ENCODE measurements at places on chromosomes 2 and 18.

DNA sequence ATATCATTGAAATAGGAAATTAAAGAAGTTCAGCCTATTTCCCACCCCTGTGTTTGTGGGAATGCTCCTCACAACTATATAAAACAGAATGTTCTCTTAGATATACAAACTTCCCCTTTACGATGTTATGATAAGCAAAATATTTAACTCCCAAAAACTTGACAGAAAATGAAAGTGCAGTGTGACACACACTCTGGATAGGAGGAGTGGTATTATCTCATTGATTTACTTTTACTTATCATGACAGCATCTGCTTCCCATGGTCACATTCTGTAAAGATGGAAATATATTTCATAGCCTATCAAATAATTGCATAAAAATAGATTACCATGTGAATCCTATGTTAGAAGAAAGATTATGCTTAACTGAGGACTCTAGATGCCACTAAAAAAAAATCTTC, 96.6 kb upstream of the STK17B start:
- no peak for DNase-seq

DNA sequence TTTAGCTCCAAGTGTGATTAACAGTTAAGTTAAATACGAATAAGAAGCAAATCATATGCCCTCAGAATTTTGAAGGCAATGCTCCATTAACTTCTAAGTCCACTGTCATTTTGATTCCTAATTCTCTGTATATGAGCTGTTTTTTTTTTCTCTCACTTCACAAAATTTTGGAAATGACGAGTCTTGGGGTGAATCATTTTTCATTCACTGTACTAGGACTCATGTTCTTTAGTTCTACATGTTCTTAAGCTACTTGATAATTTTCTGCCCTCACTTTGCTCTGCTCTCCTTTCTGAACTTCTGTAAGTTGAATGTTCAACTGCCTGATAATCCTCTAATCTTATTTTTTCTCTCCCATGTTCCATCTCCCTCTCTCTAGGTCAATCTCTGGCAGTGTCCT, 141.0 kb downstream of the THADA start:
- no peak for DNase-seq

- DNase-seq, result no peak
Measured at GRCh38 chr18:50192995-50193795, 1.8 kb downstream of the MYO5B start.

GRCh38 chr2:153953761-153954160, 82.0 kb downstream of the GALNT13 start:
- no peak for DNase-seq

DNA sequence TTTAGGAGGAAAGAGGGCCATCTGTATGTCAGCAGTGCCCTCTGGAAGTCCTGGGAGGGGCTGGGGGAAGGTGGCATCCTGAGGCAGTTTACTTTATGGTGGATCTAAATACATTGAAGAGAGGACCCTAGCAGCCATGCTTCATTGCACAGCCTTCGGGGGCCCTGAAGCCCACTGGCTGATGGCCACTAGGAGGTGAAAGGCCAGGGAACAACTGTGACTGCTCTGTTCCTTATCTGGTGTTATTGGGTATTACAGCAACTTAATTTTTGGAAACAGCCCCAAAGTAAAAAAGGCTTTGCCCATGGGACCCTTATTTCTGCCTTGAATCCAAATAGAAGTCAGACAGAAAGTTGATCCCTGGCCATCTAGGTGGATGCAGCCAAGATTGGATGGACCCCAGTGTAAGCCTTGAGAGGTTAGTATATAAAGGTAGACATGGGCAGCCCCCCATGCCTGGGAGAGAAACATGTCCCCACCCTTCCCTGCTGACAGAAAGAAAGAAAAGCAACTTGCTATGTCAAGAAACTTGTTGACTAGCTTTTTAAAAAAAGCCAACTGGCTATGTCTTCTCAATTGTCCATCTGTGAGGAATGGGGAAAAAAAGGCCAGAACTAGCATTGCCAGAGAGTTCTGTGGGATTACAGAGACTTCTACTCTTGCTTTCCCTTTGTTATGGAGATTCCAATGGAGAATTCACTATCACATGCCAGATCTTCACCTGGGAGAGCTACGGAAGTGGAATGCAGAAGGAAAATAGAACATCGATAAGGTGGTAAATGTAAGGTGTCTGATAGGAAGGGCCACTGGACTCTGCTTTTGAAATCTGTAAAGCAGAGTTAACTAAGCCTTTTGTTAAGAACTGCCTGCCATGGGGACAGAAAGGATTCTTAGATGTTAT, 58.6 kb upstream of the OSR1 start:
- no peak for DNase-seq

DNA sequence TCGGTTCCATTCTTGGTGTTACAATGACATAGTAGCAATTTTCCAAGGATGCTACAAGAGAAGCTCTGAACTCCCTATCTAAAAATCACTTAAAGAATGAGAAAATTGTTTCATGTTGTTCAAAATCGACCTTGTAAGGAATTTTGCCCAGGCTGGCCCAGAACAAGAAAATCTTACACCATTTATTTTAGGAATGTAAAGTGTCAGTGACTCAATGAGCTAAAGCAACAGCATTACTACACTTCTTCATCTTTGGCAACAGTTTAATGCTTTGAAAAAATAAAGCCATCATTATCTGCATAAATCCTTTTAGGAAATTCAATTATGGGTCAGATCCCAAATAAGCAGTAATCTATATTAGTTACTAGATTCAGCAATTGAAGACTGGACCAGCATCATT, 38.6 kb downstream of the SLC25A12 start:
- DNase-seq, result no peak

- no peak for DNase-seq
Measured at GRCh38 chr2:72214429-72215143, 66.9 kb upstream of the CYP26B1 start.

DNA sequence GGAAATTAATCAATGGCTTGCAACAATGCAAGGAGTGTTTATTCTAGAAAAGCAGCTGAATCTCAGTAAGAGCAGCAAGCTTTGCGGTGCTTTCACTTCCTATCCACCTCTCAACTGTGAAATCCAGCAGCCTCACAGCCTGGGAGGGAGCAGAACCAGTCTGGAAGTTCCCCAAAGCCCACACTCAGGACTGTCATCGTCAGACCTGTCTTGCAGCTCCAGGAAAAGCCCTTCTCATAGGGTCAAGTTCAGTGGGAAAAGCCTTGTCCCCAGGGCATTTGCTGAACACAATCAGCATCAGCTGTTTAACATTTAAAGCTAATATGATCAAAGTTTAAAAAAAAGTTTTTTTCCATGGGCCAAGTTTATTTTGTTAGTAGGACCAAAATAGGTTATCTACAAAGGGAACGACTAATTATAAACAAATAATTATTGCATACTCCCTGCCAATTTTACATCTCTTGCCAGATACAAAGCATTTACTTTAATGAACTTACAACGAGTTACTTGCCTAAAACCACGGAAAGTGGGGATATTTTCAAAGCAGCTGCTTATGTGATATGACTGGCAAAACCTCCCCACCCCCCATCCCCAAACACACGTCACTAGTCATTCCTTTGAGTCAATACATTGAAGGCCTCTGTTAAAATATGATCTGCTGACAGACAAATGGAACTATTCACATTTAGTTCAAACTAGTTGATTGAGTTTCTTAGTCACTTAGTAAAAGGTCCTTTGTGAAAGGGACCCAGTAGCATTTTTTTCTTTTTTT, 36.8 kb downstream of the PARD6G start:
- no peak for DNase-seq

GRCh38 chr2:54594048-54594447, 129.4 kb upstream of the EML6 start:
- DNase-seq, result no peak

- DNase-seq, result no peak
Measured at GRCh38 chr2:30234180-30234971, 3.0 kb downstream of the LBH start.

DNA sequence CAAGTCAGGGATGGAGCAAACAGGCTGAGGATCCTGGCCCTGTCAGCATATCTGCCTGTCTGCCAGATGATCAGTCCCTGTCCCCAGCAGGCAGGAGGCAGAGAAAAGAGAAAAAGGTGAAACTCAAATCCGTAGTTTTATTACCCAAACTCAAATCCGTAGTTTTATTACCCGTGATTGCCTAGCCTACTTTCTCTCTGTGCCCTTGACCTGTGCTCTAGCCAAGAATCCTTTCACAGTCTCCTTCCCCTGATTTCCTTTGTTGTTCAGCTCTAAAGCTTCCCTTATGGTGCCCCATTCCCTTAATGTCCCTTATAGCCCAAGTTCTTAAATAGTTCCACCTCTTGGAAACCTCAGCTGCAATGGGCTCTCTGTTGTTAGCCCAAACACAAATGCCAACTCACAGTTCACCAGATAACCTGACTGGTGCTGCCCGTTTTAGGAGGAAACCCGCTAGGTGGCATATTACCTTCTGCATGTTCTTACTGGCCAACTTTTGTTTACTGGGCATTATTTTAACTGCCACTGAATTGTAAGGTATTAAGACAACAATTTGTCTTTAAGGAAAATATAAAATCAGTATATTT, 125.7 kb upstream of the FZD5 start:
- DNase-seq, result no peak

GRCh38 chr18:49813069-49813318, 339 bp downstream of the ACAA2 start:
- no peak for DNase-seq

GRCh38 chr18:45415614-45416013, 199.7 kb upstream of the SLC14A2 start:
- no peak for DNase-seq

- no peak for DNase-seq
Measured at GRCh38 chr2:126913881-126914615, 15.4 kb downstream of the TEX51 start.

- no peak for DNase-seq
Measured at GRCh38 chr2:128686497-128686859, 367.8 kb upstream of the HS6ST1 start.

DNA sequence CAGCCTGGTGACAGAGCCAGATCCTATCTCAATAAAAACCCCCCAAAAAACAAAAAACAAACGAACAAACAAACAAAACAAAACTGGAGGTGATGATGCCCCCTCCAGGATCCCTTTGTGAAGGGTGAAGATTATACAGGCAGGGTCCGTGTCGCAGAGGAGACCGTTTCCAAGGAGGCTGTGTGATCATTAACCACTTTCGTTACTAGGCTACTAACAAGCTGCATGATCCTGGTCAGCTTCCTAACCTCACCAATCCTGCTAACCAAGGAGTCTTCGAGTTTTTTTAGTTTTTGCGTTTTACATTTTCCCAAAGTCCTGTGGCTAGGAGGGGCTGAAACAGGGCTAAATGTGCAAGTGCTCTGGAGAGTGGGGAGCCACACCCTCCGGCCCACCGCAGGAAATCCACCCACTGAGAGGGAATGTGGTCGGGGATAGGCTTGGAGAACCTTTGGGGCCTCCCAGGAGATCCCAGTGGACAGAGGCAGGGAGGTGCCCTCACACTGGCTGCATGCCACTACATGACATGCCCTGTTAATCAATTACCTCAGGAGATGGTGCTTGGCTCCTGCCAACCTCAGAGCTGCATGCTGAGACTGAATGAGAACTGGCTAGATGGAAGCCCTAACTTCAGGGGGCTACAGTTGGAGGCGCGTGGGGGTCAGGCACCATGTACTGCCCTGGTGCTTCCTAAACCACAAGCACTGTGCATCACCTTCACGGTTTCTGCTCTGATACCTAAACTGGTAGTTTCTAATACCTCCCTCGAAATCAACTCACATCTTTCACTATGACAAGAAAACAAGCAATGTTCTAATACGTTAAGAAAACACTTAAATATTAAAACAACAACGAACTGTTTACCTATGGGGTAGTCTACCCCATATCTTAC, 67.5 kb upstream of the RGPD5 start:
- DNase-seq, result no peak

GRCh38 chr2:121613774-121614173, 35.5 kb downstream of the CLASP1 start:
- no peak for DNase-seq

GRCh38 chr2:72572501-72572900, 253.3 kb downstream of the EXOC6B start:
- no peak for DNase-seq

- DNase-seq, result no peak
Measured at GRCh38 chr2:138026111-138027020, 62.1 kb downstream of the HNMT start.

DNA sequence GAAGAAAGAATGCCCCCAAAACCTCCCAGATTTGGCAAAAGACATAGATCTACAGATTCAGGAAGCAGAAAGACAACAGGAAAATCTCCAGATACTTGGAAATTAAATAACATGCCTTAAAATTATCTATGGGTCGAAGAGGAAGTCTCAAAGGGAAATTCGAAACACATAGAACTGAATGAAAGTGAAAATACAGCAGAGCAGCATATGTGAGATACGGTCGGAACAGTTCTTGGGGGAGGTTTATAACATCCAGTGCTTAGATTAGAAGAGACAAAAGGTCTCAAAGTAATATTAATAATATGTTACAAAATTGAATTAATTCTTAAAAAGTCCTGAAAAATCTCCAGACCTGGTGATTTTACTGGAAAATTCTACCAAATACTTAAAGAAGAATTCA, 14.3 kb downstream of the KCNG2 start:
- no peak for DNase-seq
